Stimulated activated CD8-positive, alpha-beta memory T cell treated with anti-CD3 and anti-CD28 coated beads, Interleukin-4, amount 100 ng/mL, for 1 hour (primary cell): ENCODE measurements at places on chromosomes 1 and 21.

GRCh38 chr1:194818674-194819073 lies 1632.3 kb upstream of the B3GALT2 start:
- no peak for DNase-seq

- DNase-seq, result no peak
These were observed 193.8 kb downstream of the LMX1A start for GRCh38 chr1:165162671-165163241.

GRCh38 chr1:175272361-175272760 lies 79.8 kb upstream of the KIAA0040 start:
- DNase-seq, result no peak

GRCh38 chr21:46392921-46393320 lies 65.8 kb upstream of the DIP2A start:
- DNase-seq, result no peak

GRCh38 chr1:24932284-24932683 lies 2.2 kb upstream of the RUNX3 start:
- DNase-seq, result no peak

DNA sequence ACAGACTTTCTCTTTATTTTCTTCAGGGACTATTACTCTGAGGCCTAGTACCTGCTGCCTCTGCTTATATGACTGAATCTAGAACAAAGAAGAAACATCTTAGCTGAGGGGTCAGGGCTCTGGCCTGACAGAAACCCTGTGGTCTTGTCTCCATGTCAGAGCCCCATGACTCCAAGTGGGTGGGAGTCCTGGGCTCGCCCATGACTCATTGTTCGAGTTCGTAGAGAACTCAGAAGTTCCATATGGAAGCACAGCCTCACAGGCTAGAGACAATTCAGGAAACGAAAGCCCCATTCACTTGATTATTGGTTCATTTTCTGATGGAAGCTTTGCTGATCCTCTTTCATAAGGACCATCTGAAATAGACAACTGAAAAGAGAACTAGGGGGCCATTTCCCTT lies 73.2 kb downstream of the CD58 start:
- DNase-seq, result no peak

DNA sequence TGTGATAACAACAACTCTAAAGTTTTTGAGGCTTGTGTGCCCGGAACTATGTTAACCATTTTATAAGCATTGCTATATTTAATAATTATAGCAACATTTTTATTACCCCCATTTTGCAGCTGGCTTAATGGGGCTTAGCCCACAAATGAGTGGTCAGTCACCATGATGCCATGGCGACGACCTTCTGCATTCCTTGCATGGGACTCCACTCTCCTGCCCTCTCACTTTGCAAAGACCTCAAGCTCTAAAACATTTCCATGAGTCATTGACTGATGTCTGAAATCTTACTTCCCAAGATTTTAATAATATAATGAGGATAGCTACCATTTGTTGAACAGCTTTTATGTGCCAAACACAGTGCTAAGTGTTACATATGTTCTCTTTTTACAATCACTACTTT lies 15.4 kb downstream of the NGF start:
- DNase-seq, result no peak

DNA sequence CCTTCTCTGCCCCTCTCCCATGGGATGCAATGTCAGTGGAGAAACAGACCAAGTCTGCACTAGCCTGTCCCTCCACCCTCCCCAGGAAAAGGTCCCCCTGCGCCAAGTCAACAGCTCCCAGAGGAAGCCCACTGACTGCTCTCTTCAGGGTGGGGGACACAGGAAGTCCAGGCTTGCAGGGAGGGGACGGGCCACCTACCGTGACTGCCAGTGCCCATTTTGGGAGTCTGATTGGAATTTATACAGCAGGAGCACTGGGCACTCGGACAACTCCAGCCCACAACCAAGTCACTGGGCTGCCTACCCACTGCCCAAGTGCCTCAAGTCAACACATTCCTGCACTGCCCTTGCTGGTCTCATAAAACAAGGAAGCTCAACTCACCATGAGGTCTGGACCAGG lies 6.1 kb downstream of the CCNL2 start:
- no peak for DNase-seq

DNA sequence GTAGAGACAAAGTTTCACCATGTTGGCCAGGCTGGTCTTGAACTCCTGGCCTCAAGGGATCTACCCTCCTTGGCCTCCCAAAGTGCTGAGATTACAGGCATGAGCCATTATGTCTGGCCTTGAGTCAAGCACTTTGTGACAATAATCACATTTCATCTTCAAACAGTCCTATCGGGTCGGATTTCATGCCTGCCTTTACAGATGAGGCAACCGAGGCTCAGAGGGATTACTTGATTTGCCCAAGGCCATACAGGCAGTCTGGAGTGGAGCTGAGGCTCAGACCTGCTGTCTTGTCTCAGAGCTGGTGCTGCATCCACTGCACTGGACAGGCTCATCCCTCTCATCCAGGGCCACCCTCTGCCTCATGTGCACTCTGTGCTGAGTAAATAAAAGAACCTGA lies 26.6 kb downstream of the FAM151A start:
- no peak for DNase-seq

- no peak for DNase-seq
These were observed at the start of gene ZNF436 for GRCh38 chr1:23369335-23370013. Gene ZNF436 (minus strand): TSS chr1:23369836. CDS start chr1:23368005, 1,831 bp downstream.
